ENCODE measurements at places on chromosomes 4 and X.

DNA sequence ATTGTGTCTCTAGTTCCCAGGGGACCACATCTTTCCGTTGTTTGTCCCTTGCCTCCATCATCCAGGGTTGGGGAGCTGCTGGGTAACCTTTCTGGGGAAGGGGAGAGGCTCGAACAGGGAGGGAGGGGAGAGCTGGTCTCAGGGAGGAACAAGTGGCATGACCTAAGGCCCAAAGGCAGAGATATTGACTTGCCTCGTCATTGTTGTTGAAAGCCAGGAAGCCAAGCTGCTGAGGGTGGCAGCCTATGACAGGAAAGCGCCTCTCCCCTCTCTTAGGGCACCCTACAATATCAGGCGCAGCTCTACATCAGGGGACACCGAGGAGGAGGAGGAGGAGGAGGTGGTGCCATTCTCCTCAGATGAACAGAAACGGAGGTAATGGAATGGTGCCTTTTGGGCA is 20.8 kb downstream of the ZNF185 start:
- DNase-seq: no peak

GRCh38 chr4:32147446-32148085 is 1427.4 kb downstream of the PCDH7 start:
- no peak for DNase-seq

DNA sequence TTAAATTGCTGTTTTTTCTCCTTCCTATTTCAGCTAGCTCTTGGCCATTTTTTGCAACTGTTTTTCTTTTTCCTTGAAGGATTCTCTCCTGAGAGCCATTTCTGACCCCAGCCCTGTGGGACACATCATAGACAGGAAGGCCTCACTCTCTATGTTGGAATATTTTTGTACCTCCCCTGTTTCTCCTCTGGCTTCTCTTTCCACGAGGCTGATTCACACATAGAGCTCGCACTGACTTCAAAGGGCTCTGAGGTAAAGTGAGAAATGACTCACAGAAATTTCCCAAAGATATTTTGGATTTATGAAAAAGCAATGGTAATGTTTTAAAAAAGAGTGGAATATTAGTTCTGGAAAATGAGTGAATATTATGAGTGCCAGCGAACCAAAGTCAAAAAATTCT is 181.7 kb upstream of the IGFBP7 start:
- no peak for DNase-seq

GRCh38 chr4:132955146-132955545 is 193.9 kb upstream of the PCDH10 start:
- no peak for DNase-seq

DNA sequence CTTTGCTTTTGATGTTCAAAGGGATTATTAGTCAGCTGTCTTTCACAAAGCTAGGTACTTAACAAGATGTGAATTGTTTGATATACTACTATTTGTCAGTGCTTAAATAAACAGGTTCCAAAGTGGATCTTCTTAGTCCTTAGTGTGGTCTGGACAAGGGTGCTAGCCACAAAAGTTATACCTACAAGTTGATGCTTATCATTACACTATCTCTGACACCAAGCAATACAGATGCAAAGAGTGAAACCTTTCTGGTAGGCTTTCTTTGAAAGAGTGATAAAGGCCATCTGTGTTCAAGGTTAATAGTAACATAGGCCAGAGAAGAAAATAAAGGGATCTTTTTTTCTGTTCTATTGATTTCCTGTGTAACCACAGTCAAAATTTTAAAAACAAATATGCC is 12.2 kb upstream of the RBPJ start:
- DNase-seq: no peak

Measured in GM12864 (cell line).